Activated CD8-positive, alpha-beta memory T cell treated with anti-CD3 and anti-CD28 coated beads, Interleukin-2, amount 50 U/mL, for 48 hours (primary cell): ENCODE measurements at places on chromosomes 7 and 10.

- no peak for DNase-seq
Measured at GRCh38 chr10:76583711-76584161, 1053.9 kb downstream of the KCNMA1 start.

- peak; percentile 82 for DNase-seq
Measured at GRCh38 chr7:130896898-130897514, 163.0 kb upstream of the KLF14 start.

DNA sequence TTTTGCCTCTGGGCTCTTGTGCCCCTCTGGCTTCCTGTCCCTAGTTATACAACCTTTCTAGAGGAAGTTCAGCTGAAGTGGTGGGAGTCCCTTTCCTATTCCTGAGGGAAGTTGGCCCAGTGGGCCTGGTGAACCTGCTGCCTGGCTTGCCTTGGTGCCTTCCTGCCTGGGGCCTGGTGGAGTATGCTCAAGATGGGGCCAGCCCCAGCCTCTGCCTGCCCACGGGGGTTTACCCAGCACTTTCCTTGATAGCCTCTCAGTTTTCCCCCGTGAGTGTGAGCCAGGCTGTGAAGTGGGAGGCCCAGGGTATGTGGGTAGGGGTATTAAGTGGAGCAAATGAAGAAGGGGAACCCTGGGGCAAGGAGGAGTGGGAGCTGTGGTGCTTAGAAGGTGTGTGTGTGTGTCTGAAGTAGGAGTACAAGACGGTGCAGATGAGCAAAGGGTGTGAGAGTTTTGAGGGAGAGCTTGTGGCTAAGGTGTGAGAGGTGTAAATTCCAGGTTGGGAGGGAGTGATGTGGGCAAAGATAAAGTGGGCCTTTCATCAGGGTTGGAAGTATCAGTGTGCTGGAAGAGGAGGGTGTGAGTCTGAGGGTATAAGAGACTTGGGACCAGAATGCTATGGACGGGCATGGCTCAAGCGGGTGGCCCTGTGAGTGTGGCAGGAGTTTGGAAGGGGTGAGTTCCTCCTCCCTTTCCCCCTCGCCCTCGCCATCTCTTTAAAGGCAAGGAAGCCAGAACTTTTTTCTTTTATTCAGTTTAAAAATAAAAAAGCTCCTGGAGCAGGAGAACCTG, 10.9 kb upstream of the PAX2 start:
- no peak for DNase-seq

DNA sequence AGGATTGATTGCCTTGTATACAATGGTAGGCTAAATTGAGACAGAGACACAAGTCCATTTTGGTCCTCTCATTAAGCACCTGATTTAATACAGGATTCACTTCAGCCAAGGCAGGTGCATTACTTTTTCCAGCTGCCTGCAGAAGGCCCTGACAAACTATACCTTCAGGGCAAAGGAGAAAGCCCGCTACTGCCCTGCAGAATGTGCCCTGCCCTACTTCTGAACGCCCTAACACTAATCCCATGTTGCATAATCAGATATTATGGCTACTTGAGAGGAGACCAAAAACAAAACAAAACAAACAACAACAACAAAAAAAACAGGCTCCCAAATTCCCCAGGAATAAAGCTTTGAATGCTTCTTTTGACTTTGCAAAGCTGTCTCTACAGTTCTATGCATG, 116.9 kb upstream of the ABI1 start:
- DNase-seq = no peak

GRCh38 chr7:81627536-81628287, 142.1 kb downstream of the HGF start:
- no peak for DNase-seq

GRCh38 chr7:87380905-87381304, 35.4 kb downstream of the CROT start:
- DNase-seq = no peak

GRCh38 chr7:10325395-10325794, 648.3 kb upstream of the PHF14 start:
- no peak for DNase-seq

DNA sequence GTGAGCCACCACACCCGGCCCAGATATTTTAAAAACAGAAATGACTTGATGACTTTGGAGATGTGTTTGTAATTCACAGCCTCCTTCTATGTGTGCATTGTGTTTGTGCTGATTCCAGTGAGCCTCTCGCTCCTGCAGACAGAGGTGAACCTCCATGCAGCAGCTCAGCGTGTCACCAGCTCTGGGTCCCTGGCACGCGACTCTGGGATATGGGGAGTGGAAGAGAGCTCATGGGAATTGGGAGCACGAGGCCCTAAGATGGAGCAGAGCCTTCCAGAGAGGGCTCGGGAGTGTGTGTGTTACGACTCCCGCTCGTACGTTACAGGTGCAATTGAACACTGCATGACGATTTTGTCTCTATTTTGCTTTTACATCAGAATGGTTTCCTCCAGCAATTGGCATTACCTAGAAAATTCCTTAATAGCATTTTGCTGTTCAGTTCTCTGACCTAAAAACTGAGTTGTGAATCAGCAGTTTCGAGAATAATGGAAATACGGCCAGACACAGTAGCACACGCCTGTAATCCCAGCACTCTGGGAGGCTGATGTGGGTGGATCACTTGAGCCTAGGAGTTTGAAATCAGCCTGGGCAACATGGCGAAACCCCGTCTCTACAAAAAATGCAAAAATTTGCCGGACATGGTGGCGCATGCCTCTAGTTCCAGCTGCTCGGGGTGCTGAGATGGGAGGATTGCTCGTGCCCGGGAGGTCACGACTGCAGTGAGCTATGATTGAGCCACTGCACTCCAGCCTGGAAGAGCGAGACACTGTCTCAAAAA, 204.6 kb downstream of the CUX1 start:
- DNase-seq = no peak

- no peak for DNase-seq
Measured at GRCh38 chr10:89954061-89954460, 252.7 kb downstream of the KIF20B start.
